ENCODE measurements at places on chromosomes 16 and 17.

GRCh38 chr17:48843187-48843900 lies 12.5 kb downstream of the CALCOCO2 start:
- DNase-seq: no peak

- DNase-seq: no peak
These were observed 6.7 kb upstream of the C16orf95 start for GRCh38 chr16:87323727-87324410.

DNA sequence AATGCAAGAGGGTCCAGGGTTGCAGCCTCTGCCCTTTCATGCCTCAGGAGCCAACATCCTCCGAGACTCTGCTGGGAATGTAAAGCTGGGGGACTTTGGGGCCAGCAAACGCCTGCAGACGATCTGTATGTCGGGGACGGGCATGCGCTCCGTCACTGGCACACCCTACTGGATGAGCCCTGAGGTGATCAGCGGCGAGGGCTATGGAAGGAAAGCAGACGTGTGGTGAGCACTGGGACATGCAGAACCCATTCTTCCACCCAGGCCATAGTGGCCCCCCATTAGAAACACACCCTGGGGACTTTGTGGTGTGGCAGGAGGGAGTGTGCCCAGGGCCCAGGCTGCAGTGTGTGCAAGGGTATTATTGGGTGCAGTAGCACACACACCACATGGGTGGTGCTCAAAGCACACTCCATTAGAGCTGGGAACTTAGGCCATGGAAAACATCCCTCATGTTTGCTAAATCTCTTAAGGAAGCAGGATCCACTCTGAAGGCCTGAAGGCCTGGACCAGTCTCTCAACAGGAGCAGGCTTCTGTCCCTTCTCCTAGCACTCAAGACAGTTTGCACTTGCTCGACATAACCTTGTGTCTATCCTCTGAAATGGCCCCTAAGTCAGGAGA lies 7.6 kb downstream of the LIMD2 start:
- no peak for DNase-seq

GRCh38 chr17:81927152-81927652 lies 333 bp downstream of the MAFG start:
- DNase-seq: no peak

- no peak for DNase-seq
These were observed 33.7 kb upstream of the NUDT16L1 start for GRCh38 chr16:4659363-4660353.

- DNase-seq: peak; percentile 26
These were observed 26.7 kb upstream of the TOX3 start for GRCh38 chr16:52573365-52574299.

All from NCI-H345 (cell line).